Aorta (tissue), 5 donors: ENCODE measurements at places on chromosomes 4 and X. TPM values are rescaled to one million over a fixed set of nuclear protein-coding genes. Genes with fewer than 3 reads are reported as not detected.

GRCh38 chr4:107692202-107692601, 27.8 kb downstream of the PAPSS1 start:
- DNase-seq: no peak

HTN3 gene
- total RNA-seq: not detected

- DNase-seq: no peak
Measured at GRCh38 chr4:25532591-25532990, 123.1 kb upstream of the SLC34A2 start.

PNMA5 gene
- total RNA-seq: not detected

SNCA gene
- 11.2 TPM for total RNA-seq

GRCh38 chrX:154484255-154485149, 1.9 kb downstream of the UBL4A start:
- DNase-seq: no peak

DNA sequence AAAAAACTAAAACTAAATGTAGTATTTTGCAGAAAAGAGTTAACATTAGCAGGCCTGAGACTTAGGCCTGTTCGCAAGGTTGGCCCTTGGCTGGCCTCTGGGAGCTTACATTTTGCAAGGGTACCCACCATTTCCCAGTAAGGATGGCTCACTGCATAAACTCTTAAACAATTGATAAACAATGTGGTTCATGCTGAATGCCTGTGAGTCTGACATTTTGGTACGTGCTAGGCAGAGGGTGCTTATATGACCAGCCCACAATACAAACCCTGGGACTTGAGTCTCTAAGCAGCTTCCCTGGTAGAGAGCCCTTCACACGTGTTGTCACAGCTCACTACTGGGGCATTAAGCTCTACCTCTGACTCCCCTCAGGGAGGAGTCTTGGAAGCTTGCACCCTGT, 7.4 kb downstream of the PRPS2 start:
- DNase-seq: no peak
